ENCODE measurements at places on chromosomes 12 and 14.

GRCh38 chr12:49015196-49015595 is 3.4 kb downstream of the PRKAG1 start:
- DNase-seq = no peak

GRCh38 chr12:30908722-30909348 is 17.7 kb upstream of the TSPAN11 start:
- DNase-seq = no peak

GRCh38 chr12:15962760-15963159 is 51.6 kb downstream of the DERA start:
- no peak for DNase-seq

GRCh38 chr12:17139931-17140330 is 534.0 kb upstream of the LMO3 start:
- DNase-seq = no peak

GRCh38 chr12:4643747-4644146 is 5.1 kb downstream of the AKAP3 start:
- DNase-seq = no peak

- DNase-seq = no peak
These were observed 413.8 kb upstream of the TMTC1 start for GRCh38 chr12:30197392-30198057.

DNA sequence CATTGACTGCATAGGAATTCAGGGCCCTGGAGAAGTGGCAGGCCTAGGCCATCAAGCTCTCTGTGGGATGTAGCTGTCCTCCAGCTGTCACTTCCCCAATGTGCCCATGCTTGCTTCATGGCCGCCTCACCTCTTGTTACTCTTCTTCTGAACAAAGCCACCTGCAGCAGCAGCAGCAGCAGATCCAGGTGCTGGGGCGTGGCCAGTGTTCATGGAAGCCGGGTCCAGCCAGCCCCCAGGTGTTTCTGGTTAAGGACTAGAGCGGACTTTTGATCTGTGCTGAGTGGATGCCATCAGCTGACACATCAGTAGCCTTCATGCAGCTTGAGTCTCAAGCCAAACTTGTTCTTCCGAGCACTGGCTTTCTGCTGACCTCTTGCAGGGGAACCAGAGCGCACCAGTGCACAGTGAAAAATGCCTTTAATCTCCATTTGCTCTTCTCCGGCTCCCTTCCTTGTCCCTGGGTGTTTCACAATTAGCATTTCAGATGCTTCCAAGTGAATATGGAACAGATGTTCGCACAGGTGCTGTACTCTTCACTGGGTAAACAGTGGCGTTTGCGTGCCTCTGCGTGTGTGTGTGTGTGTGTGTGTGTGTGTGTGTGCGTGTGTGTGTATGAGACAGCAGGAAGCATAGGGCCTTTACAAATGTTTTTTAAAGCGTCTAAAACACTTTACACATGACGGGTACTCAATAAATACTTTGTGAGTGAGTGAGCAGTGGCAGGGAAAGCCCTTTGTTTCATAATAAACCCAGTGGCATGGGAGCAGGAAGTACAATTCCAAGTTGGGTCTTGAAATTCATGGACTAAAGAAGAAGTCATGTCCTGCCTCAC is 20.1 kb downstream of the TPCN1 start:
- DNase-seq = no peak

GRCh38 chr14:49566714-49567113 is 19.5 kb downstream of the RPS29 start:
- DNase-seq = no peak

- DNase-seq = no peak
These were observed 1.8 kb upstream of the SP1 start for GRCh38 chr12:53378222-53378621.

DNA sequence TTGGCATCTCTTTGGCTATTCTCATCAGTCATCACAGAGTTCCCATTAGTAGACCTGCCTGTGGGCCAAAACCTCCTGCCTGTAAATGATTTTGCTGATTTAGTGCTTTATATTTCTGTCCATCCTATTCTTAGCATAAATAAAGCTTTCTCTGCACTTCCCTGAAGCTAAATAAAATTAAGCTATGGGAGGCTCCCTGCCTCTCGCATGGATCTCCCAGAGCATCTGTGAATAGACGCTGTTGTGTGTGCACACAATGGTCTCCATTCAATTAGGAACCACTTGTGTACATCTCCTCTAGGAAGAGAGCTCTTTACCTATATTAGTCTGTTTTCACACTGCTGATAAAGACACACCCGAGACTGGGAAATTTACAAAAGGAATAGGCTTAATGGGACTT is 80.4 kb downstream of the PPFIBP1 start:
- no peak for DNase-seq

- no peak for DNase-seq
These were observed 122.5 kb downstream of the DAD1 start for GRCh38 chr14:22466491-22466890.

- DNase-seq = no peak
These were observed 118.7 kb upstream of the PTPRQ start for GRCh38 chr12:80325167-80325959.

DNA sequence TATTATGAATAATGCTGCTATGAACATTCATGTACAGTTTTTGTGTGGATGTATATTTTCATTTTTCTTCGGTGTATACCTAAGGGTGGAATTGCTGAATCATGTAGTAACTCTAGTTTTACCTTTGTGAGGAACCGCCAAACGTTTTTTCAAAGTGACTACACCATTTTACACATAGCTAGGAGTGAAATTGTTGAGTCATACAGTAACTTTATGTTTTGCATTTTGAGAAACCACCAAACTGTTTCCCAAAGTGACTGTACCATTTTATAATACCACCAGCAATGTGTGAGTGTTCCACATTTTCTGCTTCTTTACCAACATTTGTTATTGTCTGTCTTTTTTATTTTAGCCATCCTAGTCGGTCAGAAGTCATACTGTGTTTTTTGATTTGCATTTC is 3.1 kb upstream of the TPH2 start:
- DNase-seq = no peak

- DNase-seq = no peak
These were observed 34.0 kb upstream of the NFYB start for GRCh38 chr12:104171785-104172569.

- DNase-seq = no peak
These were observed 7.9 kb upstream of the ITFG2 start for GRCh38 chr12:2804393-2805142.

- DNase-seq = no peak
These were observed at the start of gene CELA1 for GRCh38 chr12:51346581-51346980. Gene CELA1, minus strand, starts transcription at chr12:51346679. Its CDS starts 41 bp downstream, at chr12:51346638.

DNA sequence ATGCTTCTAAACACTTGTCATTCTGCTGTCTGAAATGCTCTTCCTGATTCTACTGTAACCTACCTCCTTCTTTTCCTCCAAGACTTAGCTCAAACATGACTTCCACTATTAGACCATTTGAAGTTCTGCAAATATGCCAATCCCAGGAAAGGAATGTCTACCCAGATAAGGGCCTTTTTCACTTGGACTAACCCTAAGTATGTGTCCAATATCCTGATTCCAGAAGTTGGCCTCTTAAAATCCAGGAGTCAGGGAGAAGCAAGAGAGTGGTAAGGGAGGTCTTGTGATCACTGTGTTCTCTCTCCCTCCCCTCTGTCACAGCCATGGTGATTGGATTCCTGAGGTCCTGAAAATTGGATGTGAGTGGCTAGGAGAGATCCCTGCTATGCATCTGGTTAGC is 30.2 kb downstream of the ADCY6 start:
- no peak for DNase-seq

- DNase-seq = no peak
These were observed 26.2 kb downstream of the ANG start for GRCh38 chr14:20714593-20715250.

- peak; percentile 86 for DNase-seq
These were observed at the start of gene MAP3K9 for GRCh38 chr14:70809225-70810219. Gene MAP3K9, minus strand, starts transcription at chr14:70809513. Its CDS starts 342 bp downstream, at chr14:70809171.

- no peak for DNase-seq
These were observed 6.0 kb downstream of the NACA start for GRCh38 chr12:56719056-56719455.

DNA sequence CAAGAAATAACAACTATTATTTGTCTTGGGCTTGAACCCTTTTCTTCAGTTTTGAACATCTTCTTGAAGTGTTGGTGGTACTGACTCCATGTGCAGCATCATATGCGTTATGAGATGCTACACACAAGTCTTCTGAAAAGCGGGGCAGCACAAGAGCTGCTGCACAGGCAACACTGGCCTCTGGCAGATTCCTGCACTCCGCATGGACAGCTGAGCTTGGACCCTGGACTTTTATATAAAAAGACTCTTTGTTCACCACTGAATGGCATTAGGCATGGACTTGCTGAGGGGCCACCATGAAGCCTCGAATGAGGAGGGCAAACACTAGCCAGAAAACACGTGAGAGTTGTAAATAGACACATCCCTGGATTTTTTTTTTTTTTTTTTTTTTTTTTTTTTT is 210.8 kb upstream of the NPAS3 start:
- no peak for DNase-seq

DNA sequence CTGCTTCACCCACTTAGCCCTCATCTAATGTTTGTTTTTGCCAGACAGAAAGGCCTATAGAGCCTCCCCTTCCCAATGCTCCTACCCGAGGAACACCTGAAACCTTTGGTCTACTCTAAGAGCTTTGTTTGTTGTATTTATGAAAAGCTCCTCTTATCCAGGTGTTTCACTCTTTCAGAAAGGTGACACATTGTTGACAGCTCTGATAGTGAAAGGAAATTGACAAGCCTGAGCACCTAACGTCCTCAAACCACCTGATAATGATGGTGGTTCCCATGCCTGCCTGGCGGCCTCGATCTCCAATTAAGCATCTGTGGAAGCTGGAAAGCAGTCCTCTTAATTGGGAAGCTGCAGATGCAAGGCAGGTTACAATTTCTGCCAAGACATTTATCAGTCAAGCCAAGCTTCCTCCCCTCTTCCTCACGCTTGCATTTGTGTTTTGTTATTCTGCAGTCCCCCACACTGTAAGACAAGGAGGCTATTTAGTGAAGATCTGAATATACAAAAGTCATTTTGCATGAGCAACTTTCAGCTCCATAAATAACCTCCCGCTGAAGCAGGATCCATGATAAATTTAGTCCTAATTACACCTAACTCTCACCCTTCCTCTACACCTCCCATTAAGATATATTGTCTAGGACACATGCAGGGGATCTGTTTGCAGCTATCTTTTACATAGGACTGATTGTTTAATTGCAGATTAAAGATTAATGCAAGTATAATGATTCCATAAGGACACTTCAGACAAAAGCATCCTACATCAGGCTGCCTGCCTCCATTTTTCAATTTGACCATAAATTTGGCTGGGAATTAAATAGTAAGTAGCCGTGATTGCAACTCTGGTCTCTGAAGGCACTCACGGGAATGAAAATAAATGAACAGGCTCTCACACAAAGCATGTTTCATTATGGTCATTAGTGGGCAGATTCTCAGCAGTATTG is 288.6 kb downstream of the PDZRN4 start:
- no peak for DNase-seq

DNA sequence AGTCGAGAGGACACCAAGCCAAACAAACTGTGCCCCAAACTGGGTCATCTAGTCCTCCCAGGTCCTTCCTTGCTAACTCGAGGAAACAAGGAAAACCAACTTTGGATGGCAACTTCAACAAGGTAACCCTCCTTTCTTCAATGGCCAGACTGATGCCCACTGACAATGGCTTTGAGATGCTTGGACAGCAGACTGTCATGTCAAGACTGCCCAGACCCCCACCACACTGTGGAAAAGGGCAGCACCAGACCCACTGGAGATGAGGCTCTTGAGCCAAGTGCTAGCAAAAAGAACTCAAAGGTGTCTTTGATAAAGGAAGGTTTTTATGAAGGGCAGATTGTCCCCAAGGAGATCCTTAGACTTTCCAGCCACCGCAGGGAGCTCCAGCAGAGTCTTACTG is 9.0 kb upstream of the CDH24 start:
- DNase-seq = no peak

DNA sequence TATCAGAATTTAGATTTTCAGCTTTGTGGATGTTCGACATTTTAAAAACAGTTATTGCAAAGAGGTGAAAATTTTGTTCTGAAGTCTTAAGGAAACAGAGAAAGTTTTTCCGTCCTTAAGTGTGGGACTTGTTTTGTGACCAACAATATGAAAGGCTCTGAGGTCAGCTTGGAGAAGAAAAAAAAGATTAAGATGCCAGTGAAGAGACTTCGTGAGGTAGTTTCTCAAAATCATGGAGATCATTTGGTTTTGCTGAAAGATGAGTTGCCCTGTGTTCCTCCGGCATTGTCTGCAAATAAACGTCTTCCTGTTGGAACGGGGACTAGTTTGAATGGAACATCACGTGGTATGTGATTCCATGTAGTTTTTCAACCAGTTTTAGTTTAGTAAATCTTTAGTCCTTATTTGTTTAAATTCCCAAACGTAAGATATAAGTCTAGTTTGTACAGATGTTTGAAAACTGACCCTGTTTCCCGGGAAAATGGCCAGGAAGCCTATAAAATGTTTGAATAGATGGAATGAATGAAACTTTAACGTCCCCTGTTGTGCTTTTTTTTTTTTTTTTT is 682 bp downstream of the KIAA0586 start:
- no peak for DNase-seq

DNA sequence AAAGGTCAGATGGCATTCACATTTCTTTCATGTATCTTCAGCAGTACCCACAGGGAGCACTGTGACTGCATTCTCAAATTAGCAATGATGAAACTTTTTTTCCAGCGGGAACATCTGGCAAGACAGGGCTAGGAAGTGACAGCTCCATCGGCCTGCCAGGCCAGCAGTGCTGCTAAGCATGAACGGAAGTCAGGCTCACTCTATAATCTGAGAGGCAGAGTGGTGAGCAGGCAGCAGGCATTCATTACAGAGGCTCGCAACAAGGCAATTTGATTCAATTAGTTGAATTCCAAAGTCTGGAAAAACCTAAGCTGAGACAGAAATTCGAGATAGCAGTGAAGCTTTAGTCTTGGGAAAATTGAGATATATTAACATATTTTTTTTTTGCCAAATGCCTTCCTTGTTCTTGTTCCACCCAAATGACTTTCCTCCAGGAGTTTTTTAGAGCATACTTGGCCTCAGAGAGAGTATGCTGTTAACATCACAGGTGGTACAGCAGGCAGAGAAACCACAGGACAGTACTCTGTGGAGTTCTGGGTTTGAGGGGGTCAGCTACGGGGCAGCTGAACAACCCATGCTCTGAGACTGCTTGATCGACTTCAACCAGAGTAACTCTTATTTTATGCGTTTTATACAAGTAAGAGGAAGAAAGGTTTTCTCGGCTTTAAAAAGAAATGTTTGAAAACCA is 414.9 kb downstream of the APAF1 start:
- DNase-seq = no peak

DNA sequence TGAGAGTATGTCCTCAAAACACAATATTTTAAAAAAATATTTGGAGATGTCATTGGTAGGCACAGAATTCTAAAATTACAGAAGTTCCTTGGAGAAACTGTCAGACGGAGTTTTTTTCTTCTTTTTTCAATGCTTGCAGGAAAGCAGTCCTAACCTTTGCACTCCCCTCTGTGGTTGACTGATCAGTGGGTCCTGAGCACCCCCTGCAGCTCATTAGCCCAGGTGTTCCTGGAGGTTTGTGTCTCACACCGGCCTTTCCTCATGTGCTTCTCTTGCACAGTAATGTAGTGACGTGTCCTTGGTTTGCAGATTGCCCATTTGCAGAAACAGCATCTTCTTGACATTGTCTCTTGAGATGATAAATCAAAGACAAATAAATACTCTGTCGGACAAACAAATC is 513.0 kb downstream of the TMEM121 start:
- peak; percentile 55 for DNase-seq

Measured in activated T-helper 9 cell treated with anti-CD3 and anti-CD28 coated beads, Interleukin-2, amount 50 U/mL, for 16 hours (primary cell).